Right lung (tissue), 10 donors: ENCODE measurements at places on chromosomes 12 and 14. TPM values are rescaled to one million over a fixed set of nuclear protein-coding genes. Genes with fewer than 3 reads are reported as not detected.
A peak's percentile ranks its signal among the peaks of the same experiment; 100 is the strongest.

GRCh38 chr12:83827193-83827592 lies 1085.4 kb downstream of the SLC6A15 start:
- DNase-seq = no peak

DNA sequence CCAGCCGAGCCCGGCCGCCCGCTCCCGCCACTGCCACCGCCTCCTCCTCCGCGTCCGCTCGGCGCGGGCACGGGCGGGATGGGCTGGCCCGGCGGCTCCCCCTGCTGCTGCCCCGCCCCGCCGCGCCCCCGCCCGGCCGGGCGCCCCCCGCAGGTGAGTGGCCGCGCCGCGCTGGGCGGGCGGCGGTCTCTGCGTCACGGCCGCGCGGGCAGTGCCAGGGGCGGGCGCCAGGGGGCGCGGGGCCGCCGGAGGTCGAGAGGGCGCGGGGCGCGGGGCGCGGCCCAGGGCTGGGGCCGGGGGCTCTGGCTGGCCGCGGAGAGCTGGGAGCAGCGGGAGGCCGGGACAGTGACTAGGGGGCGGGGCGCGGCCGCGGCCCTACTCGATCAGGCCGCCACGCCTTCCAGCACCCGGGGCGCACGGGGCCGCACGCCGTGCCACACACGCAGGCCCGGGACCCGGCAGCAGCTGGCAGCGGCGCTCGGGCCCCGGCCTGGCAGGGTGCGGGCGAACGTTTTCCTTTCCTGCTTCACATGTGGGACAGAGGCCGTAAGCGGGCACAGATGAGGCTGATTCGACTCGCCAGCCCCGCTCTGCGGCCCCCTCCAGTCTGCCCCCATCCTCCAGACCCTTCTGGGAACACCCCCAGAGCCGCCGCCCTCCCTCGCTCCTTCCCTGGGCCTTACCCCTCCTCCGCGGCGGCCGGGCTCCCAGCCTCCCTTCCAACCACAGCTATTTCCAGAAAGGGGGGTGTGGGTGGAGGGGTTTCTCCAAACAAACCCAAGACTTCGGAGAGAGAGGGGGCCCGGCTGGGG lies 2.4 kb upstream of the TNS2 start:
- peak; percentile 81 for DNase-seq

DNA sequence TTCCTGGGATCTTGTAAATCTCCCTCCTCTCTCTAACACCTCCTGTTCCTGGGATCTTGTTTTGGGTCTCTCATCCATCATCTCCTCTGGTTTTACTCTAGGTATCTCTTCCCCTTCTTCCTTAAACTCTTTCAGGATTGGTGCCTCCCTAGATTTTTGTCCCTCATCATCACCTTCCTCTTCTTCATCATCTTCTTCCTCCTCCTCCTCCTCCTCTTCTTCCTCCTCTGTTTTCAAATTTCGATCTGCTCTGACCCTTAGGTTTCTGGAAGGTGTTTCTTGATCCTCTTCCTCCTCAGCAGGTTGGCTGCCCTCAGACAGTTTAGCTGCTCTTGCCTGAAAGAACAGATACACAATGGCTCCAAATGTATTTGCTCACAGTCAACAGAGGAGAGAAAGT lies 14.5 kb downstream of the ACIN1 start:
- no peak for DNase-seq

- no peak for DNase-seq
Measured at GRCh38 chr14:30035361-30035760, 107.7 kb upstream of the PRKD1 start.

GRCh38 chr14:91255026-91255695 lies 10.7 kb upstream of the GPR68 start:
- DNase-seq = no peak

DNA sequence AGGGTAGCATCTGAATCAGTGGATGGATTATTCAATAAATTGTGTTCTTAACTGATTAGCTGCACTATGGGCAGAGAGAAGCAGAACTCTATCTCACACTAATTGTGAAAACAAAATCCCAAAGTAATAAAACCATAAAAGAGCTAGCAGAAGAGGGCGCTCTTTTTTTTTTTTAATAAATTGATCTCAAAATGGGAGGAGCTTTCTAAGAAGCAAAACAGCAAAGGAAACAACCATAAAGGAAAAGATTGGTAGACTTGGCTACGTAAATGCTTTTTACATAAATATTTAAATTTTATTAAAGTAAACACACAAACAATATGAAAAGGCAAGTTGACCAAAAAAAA lies 1.5 kb upstream of the TM7SF3 start:
- DNase-seq = no peak

DNA sequence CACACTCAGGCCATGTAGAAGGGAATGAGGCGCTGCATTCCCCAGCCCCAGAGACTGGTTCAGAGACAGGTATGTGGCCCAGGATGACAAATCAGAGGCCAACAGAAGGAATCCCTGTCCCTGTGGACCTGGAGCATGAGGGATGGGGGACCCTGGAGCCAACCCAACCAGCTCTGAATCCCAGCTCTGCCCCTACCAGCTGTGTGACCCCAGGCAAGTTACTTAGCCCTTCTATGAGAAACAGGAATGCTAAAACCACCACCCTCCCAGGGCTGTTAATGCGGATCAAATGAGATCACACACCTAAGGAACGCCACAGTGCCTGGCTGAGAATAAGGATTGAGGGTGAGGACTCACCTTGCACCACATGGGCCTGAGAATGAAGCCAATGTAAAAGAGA lies 15.6 kb downstream of the ITPK1 start:
- DNase-seq = no peak

DNA sequence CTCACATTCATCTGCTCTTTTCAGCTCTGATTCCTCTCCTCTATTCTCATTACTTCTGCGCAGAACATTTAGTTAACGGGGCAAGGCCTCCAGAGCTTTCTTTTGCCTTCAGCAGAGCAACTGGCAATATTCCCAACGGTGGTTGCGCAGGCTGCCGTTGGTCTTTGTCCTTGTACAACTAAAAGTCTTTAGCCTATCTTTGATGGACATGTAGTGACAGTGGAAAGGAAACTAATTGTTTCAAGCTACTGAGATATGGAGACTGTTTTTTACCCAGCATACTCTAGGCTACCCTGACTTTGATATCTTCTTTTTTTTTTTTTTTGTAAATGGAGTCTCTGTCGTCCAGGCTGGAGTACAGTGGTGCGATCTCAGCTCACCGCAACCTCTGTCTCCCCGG lies 12.6 kb downstream of the R3HDM2 start:
- DNase-seq = no peak

DNA sequence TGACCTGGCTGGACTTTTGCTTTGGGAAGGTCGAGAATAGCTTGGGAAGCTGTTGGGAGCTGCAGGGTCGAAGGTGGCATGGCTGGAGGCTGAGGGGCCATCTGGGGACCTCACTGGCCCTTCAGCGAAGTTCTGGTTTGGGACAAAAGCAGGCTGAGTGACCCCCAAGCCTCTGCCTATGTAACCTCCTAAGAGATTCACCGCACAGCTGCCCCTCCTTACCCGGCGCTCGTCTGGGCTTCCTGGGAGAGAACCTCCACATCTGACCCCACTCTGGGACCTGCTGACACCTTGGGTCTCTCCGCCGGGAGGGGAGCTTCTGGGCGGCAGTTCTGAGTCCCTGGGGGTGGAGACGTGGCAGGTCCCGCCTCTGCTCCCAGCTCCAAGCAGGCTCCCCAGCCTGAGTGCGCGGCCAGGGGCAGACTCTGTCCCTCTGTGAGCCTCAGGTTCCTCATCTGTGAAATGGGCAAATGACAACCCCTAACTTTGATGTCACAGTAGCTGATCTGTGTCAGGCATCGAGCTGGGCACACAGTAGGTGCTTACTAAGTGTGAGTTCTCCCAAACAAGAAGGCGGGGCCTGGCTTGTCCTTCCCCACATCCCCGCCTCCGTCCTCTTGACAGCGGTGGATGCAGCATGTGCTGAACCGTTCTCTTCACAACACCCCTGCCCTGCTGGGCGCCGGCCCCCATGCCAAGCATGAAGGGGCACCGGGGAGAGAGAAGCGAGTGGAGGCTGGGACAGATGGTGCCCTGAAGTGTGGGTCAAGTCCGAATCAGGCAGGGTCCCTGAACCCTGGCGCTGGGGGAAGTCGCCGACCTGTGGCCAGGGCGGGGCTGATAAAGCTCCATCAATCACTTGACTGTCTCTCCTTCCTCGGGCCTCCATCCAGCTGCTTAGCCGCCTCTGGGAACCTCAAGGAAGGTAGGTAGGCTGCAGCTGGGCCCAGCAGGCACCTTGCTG lies 3.8 kb downstream of the EXOC3L4 start:
- DNase-seq = no peak

DNA sequence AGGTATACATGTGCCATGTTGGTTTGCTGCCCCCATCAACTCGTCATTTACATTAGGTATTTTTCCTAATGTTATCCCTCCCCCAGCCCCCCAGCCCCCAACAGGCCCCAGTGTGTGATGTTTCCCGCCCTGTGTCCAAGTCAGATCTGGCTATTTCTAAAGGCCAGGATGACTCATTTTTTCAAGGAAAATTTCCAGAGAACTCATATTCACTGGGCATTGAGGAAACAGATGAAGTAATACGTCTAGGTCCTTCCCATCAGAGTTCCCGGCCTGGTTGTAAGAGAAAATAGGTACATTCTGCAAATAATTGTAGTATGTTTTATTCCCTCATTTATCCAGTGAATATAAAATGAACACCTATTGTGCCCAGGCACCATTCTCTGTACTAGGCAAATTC lies 345.2 kb downstream of the BCL11B start:
- no peak for DNase-seq

GRCh38 chr12:15910864-15911721 lies at the start of gene DERA:
TSS of gene DERA (plus strand) at chr12:15911332. CDS start at chr12:15911384, 52 bp downstream.
- peak; percentile 69 for DNase-seq

DNA sequence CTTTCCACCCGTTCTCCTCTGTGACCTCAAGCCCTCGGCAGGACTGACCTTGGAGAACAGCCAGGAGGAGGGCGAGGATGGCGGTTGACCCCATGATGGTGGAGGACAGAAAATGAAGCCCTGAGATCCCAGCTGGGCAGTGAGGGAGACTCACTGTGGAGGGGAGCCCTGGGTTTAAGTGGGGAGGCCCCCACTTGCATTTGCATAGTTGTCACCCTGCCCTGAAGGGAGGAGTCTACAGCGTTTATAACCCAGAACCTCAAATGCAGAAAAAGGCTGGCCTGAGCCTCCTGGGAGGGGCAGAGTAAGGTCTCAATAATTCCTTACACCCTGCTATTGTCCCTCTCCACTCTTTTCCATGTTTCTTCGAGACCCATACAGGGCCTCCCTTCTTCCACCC lies 1052.7 kb downstream of the TMEM121 start:
- DNase-seq = no peak

DNA sequence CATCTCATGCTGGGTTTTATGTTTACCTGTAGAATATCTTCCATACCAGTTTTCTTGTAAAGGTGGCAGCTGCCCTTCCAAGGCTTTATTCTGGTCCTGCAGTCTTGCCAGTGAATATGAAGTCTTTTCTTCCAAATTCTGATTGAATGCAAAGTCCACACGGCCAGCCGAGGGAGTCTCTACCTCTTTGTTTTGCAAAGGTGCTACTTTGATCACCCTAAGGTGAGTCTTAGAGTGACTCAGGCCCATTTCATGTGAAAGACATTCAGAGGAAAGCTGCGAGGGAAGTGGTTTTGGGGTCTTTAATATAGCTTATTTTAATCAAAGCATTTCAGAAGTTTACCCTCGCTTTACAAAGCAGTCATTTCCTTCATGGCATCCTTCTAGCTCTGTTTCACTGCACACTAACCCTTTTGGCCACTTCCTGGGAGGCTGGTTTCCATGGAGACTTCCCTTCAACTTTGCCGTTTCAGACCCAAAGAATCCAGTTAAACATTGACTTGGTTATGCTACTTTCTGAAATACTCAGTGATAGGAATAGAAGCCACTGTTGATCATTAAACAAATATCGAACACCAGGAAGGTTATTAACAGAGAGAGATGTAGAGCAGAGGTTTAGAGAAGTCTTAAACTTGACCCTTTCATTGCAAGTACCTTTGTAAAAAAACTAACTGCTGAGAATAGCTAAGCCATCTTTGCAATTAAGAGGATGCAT lies at the start of gene CCDC198:
TSS of gene CCDC198 (minus strand) at position 391 of the 715 bp plus-strand sequence. CDS start at position 249, 142 bp downstream.
- DNase-seq = no peak

DNA sequence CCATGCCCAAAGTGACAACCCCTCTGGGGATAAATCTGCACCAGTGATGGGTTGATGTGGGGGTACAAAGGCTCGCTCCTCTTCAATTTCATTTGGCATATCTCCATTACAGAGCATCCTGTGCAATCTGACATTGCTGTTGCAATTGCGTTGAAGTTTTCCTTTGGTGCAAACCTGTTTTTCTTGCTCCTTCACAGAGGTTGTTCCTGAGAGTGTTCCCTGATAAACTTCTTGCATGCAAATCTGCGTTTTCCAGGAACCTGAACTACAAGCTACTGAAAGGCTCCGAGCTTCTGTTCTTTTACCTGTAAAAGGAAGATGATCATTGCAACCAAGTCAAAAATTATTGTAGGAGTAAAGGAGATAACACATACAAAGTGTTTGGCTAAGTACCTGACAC lies 26.1 kb downstream of the SERPINA11 start:
- DNase-seq = no peak

GRCh38 chr12:115943630-115944391 lies 333.7 kb downstream of the MED13L start:
- peak; percentile 88 for DNase-seq

- no peak for DNase-seq
Measured at GRCh38 chr12:92273076-92273475, 127.4 kb upstream of the BTG1 start.

- DNase-seq = peak; percentile 31
Measured at GRCh38 chr12:442235-442884, 17.4 kb upstream of the B4GALNT3 start.

GRCh38 chr12:129827102-129827865 lies 76.5 kb downstream of the TMEM132D start:
- no peak for DNase-seq

DNA sequence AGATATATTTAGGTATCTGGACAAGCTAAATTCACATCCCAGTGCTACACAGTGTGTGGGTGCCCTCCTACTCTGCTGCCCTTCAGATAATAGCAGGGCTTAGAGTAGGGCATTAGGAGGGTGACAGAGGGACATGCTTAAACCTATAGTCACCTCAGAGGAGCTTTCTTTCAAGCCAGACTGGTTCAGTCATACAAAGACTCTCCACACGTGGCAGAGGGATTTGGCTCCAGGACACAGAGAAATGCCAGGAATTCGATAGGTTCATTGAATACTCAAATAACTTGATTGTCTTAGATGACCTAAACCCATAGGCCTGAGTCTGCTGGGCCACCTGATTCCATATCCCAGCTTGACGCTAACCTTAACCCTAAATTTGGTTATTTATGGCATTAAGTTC lies 163.5 kb downstream of the TPH2 start:
- no peak for DNase-seq

Gene TAS2R7
- polyA plus RNA-seq = not detected

Gene C14orf39
- 1.5 TPM for polyA plus RNA-seq

Gene TMEM63C
- polyA plus RNA-seq = 1.2 TPM

Gene LTBP2
- 16.7 TPM for polyA plus RNA-seq

Gene TCL1A
- 1.7 TPM for polyA plus RNA-seq

Gene KITLG
- 39.8 TPM for polyA plus RNA-seq

Gene TAS2R8
- not detected for polyA plus RNA-seq

Gene MIPOL1
- polyA plus RNA-seq = 7.7 TPM

Gene RAB21
- polyA plus RNA-seq = 41.9 TPM

Gene POTEM
- not detected for polyA plus RNA-seq
